GDM1 (cell line): ENCODE measurements at places on chromosomes 16 and 17.

DNA sequence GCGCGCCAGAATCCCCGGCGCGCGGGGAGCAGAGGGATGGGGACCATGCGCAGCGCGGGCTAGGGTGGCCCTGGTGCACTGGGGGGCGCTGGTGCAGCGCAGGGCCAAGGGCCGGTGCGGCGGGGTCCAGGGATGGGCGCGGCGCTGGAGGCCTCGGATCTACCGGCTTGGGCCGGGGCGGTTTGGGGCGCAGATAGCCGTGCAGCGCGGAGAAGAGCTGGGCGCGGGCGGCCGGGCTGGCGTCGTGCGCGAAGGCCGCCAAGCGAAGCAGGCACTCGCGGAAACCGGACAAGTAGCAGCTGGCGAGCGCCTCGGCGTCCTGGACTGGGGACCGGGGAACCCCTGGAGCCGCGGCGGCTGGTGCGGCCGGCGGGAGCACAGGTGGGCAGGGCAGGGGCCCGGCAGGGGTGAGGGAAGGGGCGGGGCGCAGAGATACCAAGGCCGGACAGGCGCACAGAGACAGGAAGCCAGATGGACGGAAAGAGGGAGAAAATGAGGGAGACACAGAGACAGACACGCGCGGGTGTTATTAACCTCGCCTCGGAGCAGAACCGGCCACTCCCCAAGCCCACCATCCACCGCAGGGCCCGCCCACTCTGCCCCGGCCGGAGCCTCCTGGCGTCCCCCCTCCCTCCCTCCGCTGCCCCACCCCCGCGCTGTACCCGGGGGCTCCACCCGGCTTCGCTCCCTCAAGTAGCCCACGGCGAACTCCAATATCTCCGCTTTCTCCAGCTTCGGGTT lies 2.1 kb downstream of the HES7 start:
- peak; percentile 43 for DNase-seq

DNA sequence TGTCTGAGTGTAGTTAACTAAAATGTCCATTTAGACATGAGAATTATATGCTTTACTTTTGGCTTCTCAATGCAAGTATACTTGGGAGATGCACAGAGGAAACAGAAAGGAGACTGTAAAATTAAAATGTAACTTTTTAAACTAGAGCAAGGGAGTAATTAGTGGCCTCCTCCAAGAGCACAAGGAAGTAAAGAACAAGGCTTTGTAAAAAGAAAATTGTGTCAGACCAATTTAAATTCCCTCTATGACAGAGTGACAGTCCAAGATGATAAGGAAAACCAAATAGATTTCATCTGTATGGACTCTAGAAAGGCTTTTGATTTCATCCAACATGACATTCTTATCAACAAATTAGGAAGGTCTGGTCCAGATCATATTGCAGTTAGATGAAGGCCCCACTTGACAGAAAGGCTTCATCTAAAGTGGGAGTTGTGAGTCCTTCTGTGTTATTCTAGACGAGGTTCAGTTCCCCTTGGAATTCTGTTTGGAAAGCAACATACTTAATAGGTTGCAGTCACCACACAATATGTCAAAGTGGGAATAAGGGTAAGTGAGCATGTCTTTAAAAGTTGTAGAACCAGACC lies 6.5 kb upstream of the CAPNS2 start:
- DNase-seq = no peak

DNA sequence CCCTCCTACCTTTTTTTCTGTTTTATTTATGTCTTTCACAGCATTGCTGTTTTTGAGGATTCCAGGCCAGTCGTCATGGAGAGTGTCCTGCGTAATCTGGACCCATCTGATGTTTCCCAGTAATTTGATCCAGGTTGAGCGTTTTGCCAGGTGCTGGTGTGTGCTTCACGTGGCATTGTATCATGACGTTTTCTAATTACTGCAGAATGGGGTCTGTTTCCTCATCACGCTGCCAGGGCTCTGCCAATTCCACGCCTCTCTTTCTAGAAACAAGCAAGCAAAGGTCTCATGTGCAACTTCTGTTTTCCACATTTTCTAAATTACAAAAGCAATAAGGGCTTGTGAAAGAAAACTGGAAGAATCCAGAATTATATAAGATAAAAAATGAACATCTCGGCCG lies 28.3 kb upstream of the BHLHA9 start:
- DNase-seq = no peak

- no peak for DNase-seq
Measured at GRCh38 chr16:30980434-30980833, 4.6 kb upstream of the HSD3B7 start.

DNA sequence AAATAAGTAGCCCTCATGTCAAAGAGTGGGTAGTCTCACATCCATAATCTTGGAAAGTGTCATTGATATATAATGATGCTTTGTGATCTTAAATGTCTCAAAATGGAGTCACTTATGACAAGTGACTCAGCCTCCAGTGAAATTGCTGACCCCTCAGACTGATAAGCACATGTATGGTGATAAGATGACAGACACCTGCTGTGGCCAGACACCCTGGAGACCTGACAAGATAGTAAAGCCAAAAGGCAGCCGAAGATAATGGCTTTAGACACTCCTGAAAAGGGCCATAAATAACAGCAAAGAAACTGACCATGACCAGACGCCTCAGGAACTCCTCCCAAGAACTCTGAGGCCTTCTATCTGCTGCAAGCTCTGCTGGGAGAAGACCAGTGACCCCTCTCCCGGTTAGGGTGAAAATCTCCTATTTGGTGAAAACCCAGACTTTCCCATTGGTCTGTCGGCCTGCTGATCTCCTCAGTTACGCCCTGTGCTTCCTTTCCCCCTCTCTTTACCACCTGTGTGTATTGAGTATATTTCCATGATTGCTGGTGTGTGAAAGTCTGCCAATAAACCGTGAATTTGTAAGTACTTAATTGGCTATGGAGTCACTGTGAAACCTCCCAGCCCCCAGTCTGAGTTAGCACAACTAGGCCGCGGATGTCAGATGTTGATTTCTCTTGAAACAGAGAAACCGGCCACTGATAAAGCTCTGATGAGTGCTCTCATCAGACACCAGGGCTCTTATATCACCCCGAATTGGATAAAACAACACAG lies 226.7 kb upstream of the MYOCD start:
- no peak for DNase-seq

GRCh38 chr16:85918436-85918835 lies 19.5 kb downstream of the IRF8 start:
- DNase-seq = no peak

DNA sequence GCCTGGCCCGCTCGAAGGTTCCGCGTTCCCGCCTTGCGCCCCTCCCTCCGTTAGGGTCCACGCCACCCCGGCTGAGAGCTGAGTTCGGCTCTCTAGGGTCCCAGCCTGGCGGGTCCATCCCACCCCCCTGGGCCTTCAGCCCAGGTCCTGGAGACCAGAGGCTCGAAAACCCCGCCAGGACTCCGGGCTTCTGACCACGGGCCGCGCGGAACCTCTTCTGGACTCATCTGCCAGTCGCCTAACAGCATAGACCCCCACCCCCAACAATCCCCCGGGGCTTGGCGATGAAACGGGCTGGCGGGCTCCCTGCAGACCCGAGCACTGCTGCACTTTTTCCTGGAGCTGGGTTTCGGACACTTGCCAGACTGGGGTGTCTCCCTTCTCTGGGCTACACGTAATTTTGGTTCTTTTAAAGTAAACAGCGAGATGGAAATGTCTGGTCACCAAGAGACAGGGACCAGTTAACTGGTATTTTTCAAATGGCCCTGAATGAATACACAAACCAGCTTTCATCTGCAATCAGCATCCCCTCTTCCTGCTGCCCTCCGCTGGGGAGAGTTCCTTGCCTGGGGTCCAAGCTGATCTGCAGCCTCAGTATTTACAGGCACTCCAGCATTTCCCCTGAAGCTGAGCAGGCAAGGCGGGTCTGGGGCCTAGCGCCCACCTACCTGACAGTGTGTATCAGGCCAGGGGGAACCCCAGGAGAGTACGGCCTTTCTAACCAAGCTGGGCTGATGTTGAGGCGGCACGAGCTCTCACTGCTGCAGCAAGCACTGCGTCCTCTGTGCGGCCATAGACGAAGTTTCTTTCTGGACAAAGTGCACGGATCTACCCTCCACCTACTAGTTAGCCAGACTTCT lies 639 bp upstream of the TRIM65 start:
- DNase-seq = no peak

- peak; percentile 80 for DNase-seq
Measured at GRCh38 chr17:81923302-81924260, 4.0 kb downstream of the MAFG start.

GRCh38 chr16:18984435-18985005 lies 786 bp downstream of the TMC7 start:
- no peak for DNase-seq

GRCh38 chr16:89855986-89856385 lies 17.4 kb upstream of the TCF25 start:
- no peak for DNase-seq

DNA sequence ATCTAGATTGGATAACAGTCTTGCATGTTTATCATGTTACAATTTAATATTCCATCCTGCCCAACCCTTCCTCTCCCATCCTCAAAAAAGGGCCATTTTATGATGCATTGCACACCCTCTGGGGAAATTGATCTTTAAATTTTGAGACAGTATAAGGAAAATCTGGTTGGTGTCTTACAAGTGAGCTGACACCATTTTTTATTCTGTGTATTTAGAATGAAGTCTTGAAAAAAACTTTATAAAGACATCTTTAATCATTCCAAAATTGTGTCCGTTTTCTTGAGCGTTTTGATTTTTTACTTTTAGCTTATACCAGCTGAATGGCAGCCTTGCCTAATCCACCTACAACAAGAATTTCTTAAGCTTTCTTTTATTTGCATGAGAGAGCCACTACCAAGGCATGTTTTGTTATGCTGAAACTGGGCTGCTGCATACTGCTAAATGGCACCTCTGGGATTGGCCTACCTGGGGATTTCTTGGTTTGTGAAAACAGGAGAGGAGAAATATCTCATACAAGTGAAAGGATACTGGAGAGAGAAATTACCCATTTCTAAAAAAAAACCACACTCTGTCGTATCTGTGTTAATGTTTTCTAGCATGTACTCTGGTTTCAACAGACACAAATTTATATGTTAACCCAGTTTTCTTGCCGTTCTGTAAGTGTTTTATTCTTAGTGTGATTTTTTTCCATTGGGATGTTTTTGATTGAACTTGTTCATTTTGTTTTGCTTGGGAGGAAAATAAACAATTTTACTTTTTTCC lies 52.2 kb downstream of the TUBD1 start:
- no peak for DNase-seq

GRCh38 chr16:27430512-27430911 lies 28.5 kb downstream of the IL21R start:
- DNase-seq = no peak

GRCh38 chr16:66515596-66516508 lies 34.1 kb downstream of the TK2 start:
- no peak for DNase-seq

- no peak for DNase-seq
Measured at GRCh38 chr17:7646457-7646856, 4.3 kb upstream of the ATP1B2 start.

DNA sequence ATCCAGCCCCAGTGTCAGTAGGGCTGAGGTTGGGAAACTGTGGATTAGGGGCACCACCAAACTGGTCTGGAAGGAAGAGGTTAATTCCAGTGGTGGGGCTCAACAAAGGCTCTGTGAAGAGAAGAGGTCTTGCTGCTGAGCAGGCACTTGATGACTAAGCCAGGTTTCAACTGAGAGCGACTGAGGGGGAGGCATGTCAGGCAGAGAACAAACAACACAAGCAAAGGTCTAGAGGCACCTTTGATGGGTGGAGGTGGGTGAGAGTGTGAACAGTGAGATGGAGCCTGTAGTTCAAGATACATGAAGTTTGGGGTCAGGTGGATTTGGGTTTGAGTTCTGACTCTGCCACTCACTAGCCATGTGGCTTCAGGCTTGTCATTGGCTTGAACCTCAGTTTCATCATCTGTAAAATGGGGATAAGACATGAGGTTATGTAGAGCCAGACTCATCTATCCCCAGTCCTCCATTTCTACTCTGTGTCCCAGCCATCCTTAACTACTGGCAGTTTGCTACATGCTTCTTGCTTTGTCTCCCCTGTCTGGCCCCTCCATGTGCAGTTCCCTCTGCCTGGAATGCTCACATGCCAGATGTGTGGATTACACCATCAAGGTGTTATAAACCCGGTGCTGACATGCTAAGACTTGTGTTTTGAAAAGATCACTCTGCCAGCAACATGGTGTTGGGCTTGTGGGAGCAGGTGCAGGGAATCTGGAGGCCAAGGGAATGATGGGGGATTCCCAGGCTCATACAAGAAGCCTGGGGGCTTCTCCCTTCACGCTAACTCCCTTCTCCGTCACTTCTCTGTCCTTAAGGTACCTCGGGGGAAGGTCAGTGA lies 3.0 kb upstream of the RMI2 start:
- DNase-seq = no peak

DNA sequence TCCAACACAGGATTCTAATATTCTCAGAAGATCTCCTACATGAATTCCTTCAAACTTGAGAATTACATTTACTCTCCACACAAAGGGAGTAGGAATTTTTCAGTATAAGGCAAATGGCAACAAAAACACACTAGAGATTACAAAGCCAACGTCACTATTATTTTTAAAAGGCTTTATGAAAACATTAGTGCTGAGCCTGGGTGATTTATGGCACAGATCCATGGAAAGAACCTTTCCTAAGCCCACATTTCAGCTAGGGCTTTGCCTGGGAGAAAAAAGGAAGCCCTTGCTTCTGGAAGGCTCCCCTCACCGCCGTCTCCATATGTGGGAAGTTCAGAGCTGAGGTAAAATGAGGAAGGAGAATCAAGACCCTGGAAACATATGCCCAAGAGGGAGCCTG lies 499.4 kb upstream of the HSBP1 start:
- no peak for DNase-seq

DNA sequence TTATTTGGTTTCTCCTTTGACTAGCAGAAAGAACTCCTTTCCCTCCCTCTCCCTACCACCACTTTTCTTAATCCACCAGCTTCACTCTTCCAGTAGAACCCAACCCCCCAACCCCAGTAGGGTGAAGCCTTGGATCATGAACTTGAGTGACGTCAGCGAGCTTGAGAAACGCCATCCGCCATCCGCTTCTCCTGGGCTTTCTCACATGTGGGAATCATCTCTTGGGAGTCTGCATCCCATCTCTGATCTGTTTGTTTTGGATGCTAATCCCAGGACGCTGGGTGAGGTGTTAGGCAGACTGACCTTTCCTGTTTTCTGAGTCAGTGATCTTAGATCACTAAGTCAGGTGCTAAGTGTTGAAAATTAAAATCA lies 16.0 kb upstream of the SOX9 start:
- DNase-seq = no peak
